ENCODE measurements at places on chromosomes 13 and 19.
A peak's percentile ranks its signal among the peaks of the same experiment; 100 is the strongest.

GRCh38 chr13:44388427-44389059, 14.9 kb downstream of the SERP2 start:
- no peak for DNase-seq

- no peak for DNase-seq
These were observed 1538.2 kb downstream of the UQCRFS1 start for GRCh38 chr19:27674701-27675100.

DNA sequence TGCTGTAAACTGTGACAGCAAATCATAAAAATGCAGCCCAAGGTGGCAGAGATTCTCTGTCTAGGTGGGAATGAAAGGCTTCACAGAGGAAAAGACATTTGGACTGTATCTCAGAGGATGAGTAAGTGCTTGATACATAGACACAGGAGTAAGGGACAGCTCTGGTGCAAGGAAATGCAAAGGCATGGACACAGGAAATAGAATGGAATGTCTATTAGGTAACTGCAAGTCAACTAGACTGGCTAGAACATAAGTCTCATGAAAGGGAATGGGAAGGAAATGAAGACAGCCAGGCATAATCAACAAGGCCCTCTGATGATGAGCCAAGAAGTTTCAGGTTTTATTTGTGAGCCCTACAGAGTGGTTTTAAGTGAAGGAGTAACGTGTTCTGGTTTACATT, 321.7 kb downstream of the SUCLA2 start:
- DNase-seq = no peak

GRCh38 chr13:100176801-100177400, 88.0 kb downstream of the PCCA start:
- no peak for DNase-seq

GRCh38 chr13:93248627-93249047, 22.0 kb downstream of the GPC6 start:
- DNase-seq = peak; percentile 46

- no peak for DNase-seq
These were observed 748.2 kb upstream of the SLITRK5 start for GRCh38 chr13:86922936-86923335.

All from NCI-H2227 treated with DMSO at 0.1 percent for 48 hours (cell line).